Bronchial epithelial cell (primary cell): ENCODE measurements at places on chromosomes 5 and 9. TPM values are rescaled to one million over a fixed set of nuclear protein-coding genes. Genes with fewer than 3 reads are reported as not detected.

The EFNA5 gene
- total RNA-seq: 3.9 and 5.9 TPM in 2 replicates

The FOXD1 gene
- 2.3 and 3.4 TPM in 2 replicates for total RNA-seq

The ADAMTS16 gene
- total RNA-seq: not detected in 2 replicates

The CBY3 gene
- total RNA-seq: not detected in 2 replicates

The SLC6A18 gene
- total RNA-seq: not detected in 2 replicates

The ZNG1F gene
- total RNA-seq: 9.0 and 11.0 TPM in 2 replicates

The OR1K1 gene
- not detected in 2 replicates for total RNA-seq

DNA sequence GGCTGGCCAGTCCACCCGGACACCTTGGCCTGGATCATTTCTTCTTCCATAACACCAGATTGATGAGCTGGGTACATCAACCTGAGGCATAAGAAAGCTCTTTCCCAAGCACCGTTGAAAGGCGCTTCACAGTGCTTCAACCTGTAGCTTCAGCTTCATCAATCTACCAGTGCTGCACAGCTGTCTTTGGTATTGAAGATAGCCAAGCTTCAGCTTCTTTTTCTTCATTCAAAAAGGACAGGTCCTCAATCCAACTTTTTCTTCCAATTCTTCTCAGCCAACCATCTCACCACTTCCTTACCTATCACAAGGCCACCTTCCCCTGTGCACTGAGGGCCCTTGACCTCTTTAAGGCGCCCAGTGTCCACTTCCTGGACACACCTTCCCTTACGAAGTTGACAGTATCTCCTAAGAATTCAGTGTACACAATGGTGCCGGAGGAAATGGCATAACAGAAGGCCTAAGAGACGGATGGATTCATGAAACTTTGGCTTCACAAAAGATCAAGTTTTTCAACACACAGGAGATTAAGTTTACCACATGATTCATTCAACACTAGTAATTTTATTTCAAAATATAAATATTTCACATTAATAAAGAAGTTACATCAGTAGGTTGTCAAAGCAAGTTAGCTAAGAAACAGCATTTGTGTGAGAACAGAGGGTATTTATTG is 1.4 kb upstream of the CTNNAL1 start:
- DNase-seq: no peak

- no peak for DNase-seq
Measured at GRCh38 chr5:32000731-32001130, 173.4 kb downstream of the GOLPH3 start.

- DNase-seq: no peak
Measured at GRCh38 chr5:89246252-89246651, 363.3 kb upstream of the MEF2C start.

DNA sequence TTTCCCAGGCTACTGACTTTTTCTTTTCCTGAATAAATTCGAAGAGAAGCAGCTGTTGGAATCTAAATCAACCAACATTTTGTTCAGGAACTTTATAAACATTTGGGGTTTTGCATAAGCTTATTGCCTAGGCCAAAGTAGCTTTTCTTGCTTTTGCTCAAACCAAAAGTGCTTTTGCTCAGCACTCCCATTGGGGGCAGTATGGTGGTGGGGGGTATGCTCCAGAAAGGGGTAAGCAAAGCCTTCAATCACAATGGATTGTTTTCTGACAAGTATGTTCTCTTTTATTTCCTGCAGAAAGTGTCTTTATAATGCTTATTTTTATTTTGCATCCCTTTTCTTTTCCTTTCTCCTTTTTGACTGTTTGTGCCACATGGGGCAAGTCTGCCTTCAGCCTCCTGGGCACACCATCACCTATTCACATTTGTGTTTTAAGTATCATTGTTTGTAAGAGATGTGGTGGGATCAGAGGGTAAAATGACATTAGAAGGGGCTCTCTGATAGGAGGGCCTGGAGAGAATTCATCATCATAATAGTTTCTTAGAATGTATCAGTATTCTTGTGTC is 86.0 kb downstream of the PRDM6 start:
- DNase-seq: no peak

DNA sequence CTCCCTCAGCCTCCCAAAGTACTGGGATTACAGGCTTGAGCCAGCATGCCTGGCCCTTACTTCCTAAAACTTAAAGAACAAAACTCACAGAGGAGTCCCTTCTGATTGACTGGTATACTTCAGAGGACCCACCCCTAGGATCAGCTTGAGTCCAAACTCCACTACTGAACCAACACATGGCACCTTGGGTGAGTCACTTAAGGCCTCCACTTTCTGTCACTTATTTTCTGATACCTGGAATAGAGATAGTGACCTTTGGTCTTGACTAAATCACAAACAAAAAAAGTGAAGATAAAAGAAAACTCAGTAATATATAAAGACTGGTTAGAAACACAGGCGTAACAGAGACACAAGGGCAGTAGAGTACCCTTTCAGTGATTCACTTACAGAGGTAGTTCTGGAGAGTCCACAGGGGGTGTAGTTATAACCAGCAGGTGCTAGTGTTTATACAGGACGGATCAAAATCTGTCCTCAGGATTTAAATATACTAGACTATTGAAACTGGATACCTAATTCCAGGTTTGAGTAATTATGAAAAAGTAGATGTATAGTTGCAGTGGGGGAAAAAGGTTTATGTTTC is 274.3 kb upstream of the ANKRD55 start:
- no peak for DNase-seq

DNA sequence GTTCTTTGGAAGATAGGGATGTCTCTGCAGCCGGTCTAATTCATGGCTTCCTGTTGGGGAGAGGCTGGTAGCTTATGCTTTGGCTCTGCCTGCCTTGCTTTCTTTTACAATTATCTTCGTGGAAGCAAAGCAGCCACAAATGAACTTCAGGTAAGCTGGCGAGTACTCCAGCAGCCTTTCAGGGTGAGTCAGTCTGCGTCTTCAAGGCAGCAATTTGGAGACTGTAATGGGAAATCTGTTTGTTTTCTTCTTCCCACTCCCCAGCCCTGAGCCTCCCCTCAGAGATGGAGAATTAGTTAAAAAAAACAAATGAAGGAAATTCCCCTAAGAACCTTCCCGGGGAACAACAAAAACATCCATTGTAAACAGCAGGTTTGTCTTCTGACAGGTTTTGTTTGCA is 100.1 kb downstream of the PSAT1 start:
- no peak for DNase-seq

DNA sequence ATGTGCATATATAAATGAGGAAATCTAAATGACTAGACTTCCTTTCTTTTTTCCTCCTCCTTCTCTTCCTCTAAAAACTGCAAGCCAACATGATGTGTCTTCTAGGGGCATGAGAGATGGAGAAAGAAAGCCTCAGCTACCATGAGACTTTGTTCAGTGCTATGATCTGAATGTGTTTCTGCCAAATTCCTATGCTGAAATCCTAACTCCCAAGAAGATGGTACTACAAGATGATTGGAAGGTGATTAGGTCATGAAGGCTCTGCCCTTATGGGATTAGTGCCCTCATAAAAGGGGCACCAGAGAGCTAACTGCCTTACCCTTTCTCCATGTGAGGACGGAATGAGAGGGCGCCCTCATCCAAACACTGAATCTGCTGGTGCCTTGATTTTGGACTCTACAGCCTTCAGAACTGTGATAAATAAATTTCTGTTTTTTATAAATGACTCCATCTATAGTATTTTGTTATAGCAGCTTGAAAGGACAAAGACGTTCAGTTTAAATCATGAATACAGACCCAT is 72.2 kb upstream of the IL6ST start:
- no peak for DNase-seq

GRCh38 chr5:42761791-42762190 is 5.2 kb downstream of the CCDC152 start:
- DNase-seq: no peak

GRCh38 chr9:83403527-83404238 is 134.5 kb downstream of the FRMD3 start:
- DNase-seq: peak; percentile 13

- DNase-seq: no peak
Measured at GRCh38 chr9:97980918-97981845, 2.0 kb upstream of the ANP32B start.

DNA sequence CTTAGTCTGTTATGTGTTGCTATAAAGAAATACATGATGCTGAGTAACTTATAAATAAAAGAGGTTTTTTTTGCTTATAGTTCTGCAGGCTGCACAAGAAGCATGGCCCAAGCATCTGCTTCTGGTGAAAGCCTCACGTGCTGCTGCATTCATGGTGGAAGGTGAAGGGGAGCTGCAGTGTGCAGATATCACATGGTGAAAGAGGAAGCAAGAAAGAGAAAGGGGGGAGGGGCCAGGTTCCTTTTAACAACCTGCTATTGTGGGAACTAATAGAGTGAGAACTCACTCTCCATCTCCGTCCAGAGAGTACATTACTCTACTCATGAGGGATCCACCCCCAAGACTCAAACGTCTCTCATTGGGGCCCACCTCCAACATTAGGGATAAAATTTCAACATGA is 12.5 kb upstream of the PARP8 start:
- DNase-seq: no peak

DNA sequence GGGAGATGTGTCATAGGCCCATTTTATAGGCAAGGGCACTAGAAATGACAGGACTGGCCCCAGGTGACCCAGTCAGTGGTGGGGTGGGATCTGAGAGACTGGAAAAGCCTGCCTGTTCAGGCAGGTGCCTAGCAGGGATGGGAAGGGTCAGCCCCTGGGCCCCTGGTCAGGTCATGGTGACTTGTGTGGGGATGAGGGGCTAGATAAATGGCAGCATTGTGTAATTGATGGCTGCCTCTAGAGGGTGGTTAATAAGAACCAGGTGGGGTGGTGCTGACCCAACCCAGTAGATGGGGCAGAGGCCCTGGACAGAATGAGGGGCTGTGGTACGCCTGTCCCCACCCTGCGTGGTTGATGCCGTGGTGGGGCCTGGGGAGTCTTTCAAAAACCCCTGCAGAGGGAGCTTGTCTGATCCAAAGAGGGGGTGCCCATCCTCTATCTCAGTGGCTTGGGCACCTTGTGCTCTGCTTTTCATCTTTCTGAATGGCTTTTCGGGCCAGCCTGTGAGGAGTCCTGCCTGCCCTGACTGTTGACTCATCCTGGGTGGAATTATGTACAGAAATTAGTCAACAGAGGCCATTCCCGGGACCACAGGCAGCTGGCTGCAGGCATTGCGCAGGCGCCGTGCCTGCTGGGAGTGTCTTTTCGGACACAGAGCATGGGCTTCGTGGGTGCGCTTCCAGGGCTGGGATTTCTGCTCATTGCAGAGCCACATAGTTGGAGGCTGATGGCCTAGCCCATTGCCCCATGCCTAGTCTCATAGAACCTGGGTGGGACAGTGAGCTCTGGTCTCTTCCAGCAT is 93.6 kb upstream of the PITX1 start:
- DNase-seq: peak; percentile 92

DNA sequence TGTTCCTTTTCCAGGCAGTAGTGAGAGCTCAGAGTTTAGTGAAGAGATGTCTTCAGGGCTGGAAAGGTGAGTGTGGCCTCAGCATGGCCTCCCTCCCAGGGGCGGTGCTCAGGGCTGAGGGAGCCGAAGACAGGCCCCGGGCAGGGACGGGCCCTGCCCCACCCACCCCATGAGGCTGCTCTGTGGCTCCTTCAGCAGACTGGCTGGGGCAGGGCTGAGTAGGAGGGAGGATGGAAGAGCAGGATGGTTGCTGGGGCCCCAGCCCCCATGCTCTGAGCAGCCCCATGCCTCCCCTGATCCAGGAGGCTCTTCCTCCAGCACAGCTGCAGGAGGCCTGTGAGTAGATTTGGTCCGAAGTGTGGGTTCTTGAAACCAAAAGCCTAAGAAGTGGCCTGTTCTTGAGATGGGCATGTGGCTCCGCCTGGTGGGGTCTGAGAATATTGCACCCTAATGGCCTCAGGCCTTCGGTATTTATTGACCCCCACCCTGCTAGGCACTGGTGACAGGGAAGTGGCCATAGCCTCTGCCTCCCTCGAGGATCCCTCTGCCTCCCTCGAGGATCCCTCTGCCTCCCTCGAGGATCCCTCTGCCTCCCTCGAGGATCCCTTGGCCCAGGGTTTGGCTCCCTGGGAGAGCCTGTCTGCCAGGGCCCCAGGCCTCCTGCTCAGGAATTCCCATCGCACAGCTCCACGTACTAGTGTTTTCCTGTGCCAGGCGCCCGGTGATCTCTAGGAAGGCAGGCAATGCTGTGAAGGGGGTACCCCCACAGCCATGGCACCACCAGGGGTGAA is 65.4 kb upstream of the GARNL3 start:
- peak; percentile 66 for DNase-seq

DNA sequence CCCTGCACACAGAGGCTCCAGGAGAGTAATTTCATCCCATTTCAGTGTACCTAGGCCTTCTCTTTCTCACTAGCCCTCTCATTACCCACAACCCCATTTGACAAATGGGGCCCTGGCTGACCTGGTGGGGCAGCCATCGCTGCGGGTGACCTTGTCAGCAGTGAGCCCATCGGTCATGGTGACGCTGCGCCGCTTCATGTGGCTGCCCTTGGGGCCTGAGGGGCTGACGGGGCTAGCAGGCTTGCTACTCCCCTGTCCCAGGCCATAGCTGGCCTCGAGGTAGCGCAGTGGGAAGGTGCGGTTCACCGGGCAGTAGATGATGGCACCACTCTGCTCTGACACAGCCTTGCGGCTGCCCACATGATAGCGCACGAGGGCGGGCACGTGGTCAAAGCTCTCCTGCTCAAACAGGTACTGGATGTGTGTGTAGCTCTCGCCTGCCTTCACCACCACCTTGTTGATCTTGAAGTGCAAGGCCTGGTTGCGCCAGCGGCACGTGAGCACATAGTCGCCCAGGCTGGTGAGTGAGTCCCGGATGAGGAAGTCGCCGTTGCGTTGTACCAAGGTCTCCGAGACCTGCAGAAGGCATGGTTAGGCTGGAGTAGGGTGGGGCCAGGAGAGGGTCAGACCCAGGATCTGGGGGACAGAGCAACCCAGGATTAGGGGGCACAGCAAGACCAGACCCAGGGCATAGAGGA is 14.1 kb upstream of the TOR2A start:
- no peak for DNase-seq

GRCh38 chr5:33170411-33170810 is 270.4 kb upstream of the TARS1 start:
- DNase-seq: no peak

DNA sequence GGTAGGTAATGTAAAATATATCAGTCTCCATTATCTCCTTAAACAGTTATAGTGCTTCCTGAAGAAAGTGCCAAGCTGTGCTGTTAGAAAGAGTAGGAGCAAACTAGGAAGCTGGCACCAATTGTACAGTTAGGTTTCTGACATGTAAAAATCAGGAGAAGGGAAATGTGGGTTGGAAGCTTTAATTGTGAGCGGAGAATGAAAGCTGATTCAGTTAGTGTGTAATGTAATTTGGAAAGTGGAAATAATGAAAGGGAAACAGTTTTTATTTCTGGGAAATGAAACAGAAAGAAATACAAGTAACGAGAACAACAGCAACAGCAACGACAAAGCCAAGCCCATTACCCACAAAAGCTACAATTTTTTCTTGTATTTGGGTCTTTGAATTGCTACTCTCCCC is 48.8 kb upstream of the JAK2 start:
- DNase-seq: no peak

DNA sequence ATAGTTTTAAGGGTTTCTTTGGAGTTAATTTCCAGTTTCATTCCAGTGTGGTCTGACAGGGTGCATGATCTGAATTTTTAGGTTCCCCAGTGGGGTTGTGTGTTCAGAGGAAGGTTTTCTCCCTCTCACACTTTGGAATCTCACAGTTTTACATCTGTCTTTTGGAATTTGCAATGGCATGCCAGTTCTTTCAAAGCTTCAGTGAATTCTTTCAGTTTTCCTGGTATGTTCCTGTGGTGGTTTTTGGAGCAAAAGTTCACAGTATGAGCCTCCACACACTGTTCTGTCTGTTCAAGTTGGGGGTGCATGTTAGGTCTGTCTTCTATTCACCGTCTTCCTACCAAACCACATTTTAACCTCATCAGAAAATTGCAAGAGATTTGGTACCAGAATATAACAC is 624.2 kb downstream of the KCTD16 start:
- no peak for DNase-seq
